Stimulated activated CD4-positive, alpha-beta T cell treated with anti-CD3 and anti-CD28 coated beads, Interleukin-2, amount 100 ng/mL, for 4 hours (primary cell): ENCODE measurements at places on chromosomes 13 and 19.

DNA sequence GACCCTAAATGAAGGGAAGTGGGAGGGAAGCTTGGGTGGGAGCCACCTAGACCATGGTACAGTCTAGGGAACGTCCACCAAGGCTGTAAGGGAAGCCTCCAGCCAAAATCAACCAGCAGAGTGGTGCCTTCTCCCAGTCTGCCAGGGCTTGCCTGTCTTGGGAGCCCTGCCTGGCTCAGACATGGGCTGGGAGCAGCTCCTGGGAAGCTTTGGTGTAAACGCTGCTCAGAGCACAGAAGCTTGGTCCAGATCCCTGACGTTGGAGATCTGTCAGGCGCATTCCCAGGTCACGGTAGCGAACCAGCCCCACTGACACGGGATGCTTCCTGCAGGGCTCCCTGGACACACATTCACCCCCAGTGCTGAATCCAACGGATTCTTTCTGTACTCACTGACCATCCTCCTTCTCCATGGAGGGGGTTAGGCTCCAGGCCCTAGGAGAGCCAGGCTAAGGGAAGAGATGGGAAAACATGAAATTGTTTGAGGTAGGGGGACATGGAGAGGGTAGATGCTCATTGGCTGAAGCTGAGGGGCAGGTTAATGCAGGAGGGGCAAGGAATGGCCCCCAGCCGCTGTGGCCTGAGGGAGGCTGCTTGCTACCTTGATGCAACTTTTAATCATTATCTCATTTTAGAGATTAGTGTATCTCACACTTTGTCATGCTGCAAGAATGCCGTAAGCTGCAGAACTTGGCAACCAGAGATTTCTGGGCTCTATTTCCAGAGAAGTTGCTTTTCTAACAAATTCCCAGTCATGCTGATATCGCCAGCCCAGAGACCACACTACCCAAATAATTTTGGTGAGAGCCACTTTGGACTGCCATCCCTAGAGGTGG is 195.8 kb downstream of the UQCRFS1 start:
- no peak for DNase-seq

DNA sequence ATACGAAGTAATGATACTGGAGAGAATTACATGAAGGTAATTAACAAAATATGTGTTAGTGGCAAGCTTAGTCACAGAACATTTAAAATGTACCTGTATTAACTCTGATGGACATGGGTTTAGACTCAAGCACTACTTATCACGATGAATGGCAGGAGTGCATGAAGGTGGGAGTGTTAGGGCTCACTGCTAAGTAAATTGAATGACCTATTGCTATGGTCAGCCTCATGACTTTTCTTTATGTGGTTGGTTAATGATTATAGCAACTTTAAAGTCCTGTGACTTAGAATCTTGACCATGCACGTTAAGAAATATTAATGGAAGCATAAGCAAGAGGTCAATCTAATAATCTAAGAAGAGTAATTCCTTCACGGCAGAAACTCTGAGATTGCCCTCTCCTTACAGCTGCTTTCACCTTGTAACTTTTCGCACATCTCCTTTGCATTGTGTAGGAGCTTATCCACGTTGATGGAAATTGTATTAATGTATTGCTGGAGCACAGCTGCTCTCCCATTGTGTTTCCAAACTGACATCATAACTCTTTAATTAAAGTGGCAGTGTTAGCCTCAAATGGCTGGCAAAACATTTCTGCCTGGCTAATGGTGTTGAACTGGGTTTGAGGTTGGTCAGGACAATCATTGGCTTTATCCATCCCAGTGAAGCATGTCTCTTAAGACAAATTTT is 114.5 kb downstream of the RXFP2 start:
- DNase-seq: no peak

DNA sequence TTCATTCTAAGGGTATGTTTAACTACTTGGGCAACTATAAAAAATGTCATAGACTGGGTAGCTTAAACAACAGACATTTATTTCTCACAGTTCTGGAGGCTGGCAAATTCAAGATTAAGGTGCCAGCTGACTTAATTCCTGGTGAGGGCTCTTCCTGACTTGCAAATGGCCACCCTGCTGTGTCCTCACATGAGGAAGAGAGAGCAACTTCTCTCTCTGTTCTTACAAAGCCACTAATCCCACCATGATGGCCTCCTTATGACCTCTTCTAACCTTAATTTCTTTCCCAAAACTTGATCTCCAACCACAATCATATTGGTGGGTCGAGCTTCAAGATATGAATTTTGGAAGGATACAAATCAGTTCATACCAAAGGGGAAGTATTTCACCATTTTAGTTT is 399.0 kb downstream of the DCT start:
- no peak for DNase-seq

GRCh38 chr19:12482509-12482886 is 2.1 kb downstream of the ZNF709 start:
- no peak for DNase-seq

GRCh38 chr13:36548129-36548528 is 115.8 kb downstream of the CCNA1 start:
- DNase-seq: no peak

GRCh38 chr19:49890349-49891311 is 6.1 kb downstream of the IL4I1 start:
- peak; percentile 67 for DNase-seq

DNA sequence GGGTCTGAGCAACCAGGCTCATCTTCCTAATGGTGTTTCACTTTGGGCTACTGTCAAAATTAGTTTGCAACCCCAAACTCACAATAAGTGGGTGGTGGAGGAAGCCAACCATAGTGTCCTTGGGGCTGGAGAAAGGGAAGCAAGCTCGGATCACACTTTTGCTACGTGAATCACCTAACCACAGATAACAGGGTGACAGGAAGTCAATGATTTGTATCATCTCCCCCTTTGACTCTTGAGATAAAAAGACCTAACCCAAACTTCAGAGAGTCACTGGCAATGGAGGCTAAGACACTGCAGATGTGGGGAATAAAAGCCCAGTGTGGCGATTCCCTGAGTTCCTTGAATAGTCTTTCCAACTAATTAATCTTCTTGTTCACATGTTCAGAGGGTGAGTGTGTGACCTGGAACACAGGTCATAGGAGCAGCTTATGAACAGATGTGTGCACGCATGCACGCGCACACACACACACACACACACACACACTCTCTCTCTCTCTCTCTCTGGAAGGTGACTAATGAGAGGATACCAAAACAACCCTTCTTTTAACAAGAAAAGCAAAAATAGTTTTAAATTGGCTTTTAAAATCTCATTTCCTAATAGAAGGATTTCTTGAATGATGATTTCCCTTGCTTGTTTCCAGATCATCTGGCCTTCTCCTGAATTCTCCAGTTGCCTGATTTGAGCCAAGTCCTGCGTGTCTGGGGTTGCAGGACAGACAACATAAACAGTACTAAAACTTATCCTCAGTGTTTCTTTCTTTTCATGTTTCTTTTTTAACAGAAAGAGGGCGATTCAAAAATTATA is 21.2 kb upstream of the DOCK9 start:
- DNase-seq: peak; percentile 7

- no peak for DNase-seq
Observed at GRCh38 chr19:11151181-11151580, 4.4 kb downstream of the SPC24 start.

DNA sequence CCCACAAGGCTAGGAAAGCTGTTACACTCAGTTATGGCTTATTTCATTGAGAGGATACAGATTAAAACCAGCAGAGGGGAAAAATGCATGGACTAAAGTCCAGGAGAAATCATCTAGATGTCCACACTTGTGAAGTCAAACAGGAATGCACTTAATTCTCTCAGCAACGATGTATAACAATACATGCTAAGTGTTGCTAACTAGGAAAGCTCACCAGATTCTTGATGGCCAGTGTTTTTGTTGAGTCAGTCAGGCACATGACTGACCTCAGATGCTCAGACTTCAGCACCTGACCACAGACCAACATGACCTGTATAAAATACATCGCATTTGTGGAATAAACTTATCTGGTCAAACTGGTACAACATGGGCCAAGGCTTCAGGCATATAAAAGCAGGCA is 470.2 kb upstream of the PRR20A start:
- DNase-seq: no peak

- no peak for DNase-seq
Observed at GRCh38 chr13:45688577-45688976, 13.5 kb upstream of the CBY2 start.

DNA sequence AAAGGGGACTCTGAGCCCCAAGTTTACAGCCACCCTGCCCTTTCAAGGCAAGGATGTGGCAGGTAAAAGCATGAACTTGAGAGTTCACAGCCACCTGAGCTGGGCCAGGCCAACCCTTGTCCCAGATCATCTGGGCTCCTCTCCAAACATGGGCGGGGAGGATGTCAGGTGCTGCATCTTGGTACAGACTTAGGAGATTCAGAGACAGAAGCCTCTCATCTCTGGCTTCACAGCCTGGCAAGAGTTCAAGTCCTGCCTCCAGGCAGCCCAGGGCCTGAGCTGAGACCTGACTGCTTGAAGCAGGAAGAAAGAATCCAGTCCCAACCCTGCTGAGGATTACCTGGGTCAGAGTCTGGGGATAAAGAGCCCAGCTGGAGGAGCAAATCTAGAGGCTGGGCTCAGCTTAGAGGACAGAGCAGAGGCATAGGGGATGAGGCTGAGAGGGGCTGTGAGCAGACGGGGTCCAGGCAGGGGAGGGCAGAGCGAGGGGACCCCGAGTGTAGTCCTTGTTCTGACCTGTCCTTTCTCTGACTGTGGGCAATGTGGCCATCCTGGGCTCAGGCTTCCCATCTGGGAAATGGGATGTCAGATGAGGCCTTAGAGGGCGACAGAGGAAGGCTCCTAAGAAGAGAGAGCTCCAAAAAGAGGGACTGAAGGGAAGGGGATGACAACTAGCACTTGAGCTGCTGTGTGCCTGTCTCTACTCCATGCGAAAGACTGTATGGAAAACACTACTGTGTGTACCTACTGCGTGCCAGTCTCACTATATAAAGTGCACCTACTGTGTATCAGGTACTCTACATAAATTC is 6.6 kb upstream of the OR10H5 start:
- no peak for DNase-seq

DNA sequence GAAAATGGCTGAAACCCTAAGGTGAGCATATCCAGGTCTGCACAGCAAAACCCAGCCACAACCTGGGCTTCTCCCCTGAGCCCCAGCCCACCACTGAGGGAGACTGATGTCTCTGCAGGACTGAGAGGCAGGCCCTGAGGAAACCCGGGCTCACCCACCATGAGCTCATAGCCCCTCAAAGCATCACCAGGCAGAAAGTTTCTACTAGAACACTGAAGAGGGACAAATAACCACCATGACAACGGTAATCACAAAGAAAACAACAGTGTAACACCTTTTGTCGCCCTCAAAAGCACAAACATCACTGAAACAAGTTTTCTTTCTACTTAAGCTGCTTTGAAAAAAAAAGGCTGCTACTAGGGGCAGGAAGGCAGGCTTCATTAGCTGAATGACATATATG is 29.8 kb downstream of the TSHZ3 start:
- DNase-seq: no peak

- no peak for DNase-seq
Observed at GRCh38 chr19:1365319-1366269, 18.1 kb upstream of the NDUFS7 start.

GRCh38 chr19:4452230-4452990 is 5.2 kb downstream of the UBXN6 start:
- no peak for DNase-seq

- no peak for DNase-seq
Observed at GRCh38 chr19:39834287-39834841, 402 bp upstream of the DYRK1B start.

DNA sequence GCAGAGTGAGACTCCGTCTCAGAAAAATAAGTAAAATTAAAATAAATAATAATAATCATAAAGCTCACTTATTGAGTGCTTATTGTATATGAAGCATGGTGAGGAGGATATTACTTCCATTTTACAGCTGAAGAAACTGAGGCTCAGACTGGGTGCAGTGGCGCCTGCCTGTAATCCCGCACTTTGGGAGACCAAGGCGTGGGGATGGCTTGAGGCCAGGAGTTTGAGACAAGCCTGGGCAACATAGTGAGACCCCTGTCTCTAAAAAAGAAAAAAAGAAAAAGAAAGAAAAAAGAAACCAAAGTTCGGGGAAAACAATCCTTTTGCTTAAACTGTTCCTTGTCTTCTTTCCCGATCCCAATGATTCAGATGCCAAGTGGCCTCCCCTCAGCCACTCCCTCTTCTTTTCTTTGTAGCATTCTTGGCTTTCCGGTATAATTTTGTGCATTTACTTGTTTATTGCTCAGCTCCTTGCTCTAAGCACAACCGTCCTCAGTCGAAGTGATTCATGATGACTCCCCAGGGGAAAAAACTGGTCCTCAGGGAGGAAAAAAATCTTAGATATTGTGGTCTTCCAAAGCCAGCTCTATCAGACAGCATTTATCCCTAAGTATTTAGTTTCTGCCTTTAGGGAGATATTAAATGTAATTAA is 965 bp upstream of the EIF3G start:
- DNase-seq: no peak

DNA sequence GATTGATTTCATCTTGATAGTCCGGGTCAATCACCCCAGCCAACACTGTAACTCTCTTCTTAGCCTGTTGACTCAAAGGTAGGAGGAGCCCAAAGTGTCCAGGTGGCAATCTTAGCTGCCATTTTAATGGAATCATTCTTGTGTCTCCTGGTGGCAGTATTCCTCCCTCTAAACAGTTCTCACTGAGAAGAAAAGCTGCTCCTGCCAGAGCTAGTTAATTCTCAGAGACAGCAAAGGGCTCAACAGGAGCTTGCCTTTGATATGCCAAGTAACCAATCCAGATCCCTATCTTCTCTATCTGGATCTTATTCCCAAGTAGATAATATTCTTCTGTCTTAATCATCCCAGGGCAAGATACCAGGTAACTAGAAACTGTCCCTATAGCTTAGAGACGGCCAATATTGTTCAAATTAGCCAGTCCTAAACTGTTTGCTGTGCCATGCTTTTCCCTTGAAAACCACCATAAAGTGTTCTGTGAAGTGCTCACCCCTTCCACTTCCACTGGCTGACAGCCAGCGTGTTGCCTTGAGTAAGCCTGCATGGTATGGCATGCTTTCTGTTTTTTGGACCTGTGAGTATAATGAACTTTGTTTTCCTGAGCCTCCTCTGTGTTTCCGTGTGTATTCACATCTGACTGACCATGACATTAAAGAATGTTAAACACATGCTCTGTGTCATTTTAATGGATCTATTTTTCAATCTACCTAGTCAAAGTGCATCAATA is 463.7 kb upstream of the SLITRK5 start:
- DNase-seq: no peak

GRCh38 chr19:16890461-16891184 is 1.8 kb downstream of the F2RL3 start:
- no peak for DNase-seq

GRCh38 chr13:88162076-88162702 is 491.0 kb downstream of the SLITRK5 start:
- DNase-seq: no peak

- no peak for DNase-seq
Observed at GRCh38 chr13:46885018-46885417, 11.8 kb downstream of the HTR2A start.

DNA sequence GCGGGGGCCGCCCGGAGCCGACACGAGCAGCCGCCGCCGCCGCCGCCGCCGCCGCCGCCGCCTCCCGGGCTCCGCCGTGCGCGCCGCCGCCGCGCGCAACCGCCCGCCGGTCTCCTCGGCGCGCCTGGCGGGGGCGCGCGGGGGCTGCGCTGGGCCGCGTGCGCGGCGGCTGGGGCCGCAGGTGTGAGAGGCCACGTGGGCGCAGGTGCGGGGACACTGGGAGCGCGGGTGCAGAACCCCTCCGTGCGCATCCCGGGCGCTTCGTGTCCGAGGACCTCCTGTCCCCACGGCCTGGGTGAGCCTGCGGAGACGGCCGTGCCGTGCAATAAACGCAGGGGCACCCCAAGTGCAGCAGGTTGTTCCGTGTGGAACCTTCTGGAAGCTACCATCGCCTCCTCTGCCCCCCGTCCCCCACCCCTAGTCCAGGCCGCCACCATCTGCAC is at the start of gene LINGO3:
Gene LINGO3, minus strand, starts transcription at position 41 of the 443 bp plus-strand sequence. CDS start 16,378 bp downstream, outside the sequence.
- no peak for DNase-seq

GRCh38 chr19:53553156-53553555 is 15.2 kb downstream of the ZNF331 start:
- no peak for DNase-seq
